ENCODE measurements at places on chromosomes 11 and 22. TPM values are rescaled to one million over a fixed set of nuclear protein-coding genes. Genes with fewer than 3 reads are reported as not detected.

HSPB2 gene
- total RNA-seq = 6.4 TPM

C11orf97 gene
- 2.5 TPM for total RNA-seq

MMP12 gene
- 0.27 TPM for total RNA-seq

TRIM48 gene
- total RNA-seq = not detected

AQP11 gene
- total RNA-seq = 0.18 TPM

SEPTIN3 gene
- total RNA-seq = 2.5 TPM

FGF4 gene
- total RNA-seq = not detected

OR51B4 gene
- total RNA-seq = not detected

SYCE3 gene
- total RNA-seq = not detected
